D721Med (cell line): ENCODE measurements at places on chromosomes 5 and 9.

- DNase-seq = no peak
Measured at GRCh38 chr5:75608870-75609269, 2.4 kb upstream of the ANKDD1B start.

DNA sequence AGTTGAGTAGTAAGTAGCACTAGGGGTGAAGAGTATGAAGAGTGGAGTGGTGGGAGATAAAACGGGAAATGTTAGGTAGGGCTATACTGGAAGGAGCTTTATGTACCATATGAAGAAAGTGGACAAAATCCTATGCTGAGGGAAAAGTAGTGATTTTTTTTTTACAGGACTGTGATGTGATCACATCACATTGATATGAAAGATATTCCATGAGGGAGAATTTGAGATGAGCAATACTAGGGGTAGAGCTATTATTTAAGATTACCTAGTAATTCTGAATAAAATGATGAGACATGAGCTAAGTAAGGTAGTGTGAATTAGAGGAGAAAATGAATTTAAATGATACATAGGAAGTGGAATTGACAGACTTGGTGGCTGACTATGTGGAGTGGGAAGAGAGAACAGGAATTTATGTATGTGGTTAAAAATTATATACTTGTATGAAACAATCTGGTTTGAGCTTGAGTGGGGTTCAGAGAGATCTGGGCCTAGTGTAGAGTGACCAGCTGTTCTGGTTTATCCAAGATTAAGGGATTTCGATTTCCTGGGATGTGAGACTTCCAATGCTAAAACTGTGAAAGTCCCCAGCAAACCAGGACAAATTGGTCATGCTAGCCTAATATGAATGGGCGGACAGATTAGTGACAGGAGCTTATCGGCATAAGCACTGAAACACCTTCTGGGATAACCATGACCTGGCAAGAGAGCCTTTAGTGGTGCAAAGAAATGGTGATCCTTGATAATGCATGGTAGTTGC lies 29.3 kb upstream of the STOM start:
- no peak for DNase-seq

DNA sequence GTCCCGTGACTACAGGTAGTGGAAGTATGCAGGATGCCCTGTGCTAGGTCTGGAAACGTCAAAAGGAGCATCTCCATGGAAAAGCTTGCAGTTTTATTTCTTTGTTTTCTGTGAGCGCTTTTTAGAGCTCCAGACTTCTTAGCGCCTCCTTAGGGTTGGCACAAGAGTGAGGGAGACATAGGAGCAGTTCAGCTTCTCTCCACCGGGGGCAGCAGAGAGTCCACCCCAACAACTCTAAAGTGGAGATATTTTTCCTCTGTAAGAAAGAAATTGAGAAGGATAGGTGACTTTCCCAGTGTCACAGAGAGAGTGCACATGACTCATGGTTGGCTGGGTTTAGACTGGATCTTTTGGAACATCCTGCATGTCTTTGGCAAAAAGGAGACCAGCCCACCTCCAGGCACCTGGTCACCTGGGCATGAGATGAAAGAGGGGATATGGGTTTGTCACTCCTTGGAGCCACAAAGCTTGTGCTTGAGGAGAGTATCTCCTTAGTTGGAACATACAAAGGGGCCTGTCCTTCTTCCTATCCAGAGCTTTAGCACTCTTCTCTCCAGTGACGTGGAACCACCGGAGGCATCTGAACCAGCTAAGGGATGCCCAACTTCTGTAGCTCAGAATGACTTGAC lies 637.7 kb downstream of the SEMA5A start:
- DNase-seq = no peak

DNA sequence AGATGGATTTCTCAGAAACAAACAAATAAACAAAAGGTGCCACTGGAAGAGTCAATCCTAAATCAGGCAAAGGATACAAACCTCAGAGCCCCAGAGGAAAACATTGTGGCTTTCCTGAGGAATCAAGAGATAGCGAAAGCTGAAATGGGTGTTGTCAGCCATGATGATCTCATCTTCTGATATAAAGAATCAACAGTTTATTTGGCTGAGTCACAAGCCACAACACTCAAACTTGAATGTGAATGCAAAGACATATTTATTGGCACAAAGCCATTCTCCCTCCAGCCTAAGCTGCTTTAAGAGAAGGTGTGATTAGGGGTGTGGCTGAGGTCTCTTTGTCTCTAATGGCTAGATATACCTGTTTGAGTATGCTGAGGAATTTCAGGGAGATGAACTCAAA lies 73.3 kb upstream of the NREP start:
- no peak for DNase-seq

DNA sequence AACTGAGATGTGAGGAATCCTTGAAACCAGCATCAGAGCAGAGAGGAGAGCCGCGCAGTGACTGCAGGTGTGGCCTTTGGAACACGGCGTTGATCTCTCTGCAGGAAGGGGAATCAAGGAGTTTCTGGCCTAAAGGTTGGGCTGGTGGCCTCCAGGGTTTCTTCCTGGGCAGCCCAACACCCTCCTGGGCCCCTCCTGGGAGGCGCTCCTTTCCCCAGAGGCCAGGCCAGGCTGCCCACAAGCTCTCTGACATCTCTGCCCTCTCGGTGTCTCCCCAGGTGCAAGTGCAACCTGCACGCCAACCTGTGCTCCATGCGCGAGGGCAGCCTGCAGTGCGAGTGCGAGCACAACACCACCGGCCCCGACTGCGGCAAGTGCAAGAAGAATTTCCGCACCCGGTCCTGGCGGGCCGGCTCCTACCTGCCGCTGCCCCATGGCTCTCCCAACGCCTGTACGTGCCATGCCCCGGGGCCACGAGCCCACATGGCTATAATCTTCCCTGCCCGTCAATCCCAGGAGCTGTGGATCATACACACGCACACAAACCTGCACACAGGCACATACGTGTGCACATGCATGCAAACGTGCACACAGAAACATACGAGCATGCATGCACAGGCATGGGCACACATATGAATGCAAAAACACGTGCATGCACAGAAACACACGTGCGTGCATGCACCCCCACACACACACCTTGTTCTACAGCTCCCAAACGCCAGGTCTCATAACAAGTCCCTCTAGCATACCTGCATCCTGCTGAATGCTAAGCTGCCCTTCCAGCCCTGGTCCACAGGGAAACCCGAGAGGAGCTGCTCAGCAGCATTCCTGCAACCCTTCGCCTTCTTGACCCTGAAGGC lies 64.9 kb downstream of the NTNG2 start:
- no peak for DNase-seq

- DNase-seq = no peak
Measured at GRCh38 chr5:32833663-32834062, 122.5 kb downstream of the NPR3 start.

DNA sequence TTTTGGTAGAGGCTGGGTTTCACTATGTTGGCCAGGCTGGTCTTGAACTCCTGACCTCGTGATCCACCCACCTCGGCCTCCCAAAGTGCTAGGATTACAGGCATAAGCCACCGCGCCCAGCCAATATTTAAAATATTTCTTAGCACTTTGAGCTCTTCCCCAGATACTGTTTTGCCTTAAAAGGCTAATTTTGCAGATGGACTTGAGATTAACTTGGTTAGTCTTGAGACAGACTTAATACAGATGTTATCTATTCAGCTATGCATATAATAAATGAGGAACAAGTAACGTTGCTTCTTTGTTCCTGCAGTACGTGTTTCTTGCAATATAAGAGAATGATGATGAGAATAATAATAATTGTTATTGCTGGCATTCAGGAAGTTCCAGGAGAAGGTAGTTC lies 56.3 kb downstream of the PCSK5 start:
- no peak for DNase-seq

DNA sequence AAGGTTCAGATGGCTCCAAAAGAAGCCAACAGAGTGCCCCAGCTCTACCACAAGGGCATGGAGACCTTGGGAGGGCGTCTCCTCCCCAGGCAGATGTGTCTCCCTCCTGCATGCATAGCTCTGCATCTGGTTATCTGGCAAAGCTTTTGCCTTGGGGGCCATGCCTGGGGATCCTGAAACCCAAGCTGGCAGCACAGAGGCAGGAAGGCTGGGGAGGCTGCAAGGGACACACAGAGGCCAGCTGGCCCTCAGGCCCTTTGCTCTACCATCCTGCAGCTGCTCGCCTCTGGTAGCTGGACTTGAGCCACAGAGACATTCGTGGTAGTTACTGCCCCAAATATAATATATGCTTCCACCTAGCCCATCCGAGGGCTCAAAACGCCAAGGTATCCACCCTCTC lies 3.9 kb downstream of the SEPTIN8 start:
- no peak for DNase-seq

DNA sequence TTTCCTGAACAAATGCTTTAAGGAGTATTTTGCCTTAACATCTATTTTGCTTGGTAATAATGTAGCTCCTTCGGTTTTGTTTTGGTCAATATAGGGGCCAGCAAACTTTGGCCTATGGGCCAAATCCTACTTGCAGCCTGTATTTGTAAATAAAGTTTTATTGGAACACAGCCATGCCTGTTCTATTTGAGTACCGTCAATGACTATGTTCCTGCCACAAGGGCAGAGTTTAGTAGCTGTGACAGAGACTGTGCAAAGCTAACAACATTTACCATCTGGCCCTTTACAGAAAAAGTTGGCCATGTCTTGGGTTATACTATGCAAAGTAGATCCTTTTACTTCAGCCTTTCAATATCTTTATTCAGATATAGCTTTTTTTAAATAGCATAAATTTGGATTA lies 113.4 kb downstream of the NR3C1 start:
- no peak for DNase-seq

- no peak for DNase-seq
Measured at GRCh38 chr9:96215841-96216240, 86.1 kb downstream of the HSD17B3 start.

- DNase-seq = no peak
Measured at GRCh38 chr9:96050048-96050860, 174.8 kb downstream of the ERCC6L2 start.

DNA sequence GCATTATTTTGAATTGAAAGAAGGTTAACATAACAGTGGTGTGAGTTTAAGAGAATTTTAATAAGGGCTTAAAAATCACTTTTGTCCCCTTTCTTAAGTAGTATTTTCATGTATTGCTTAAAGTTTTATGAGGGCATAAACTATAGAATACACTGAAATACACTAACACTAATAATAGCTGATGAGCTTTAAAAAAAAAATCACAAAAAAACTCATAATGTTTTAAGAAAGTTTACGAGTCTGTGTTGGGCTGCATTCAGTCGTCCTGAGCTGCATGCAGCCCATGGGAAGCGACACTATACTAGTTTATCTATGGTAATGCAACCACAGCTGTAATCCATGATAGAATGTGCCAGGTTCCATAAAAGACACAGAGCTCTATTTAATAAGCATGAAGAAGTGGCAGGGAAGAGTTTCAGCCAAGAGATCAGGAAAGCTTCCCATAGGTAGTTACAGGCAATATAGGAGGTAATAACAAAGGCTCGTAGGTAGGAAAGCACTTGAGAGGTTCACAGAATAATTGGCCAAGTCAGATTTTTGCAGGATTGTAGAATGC lies 4.5 kb downstream of the SREK1IP1 start:
- no peak for DNase-seq

DNA sequence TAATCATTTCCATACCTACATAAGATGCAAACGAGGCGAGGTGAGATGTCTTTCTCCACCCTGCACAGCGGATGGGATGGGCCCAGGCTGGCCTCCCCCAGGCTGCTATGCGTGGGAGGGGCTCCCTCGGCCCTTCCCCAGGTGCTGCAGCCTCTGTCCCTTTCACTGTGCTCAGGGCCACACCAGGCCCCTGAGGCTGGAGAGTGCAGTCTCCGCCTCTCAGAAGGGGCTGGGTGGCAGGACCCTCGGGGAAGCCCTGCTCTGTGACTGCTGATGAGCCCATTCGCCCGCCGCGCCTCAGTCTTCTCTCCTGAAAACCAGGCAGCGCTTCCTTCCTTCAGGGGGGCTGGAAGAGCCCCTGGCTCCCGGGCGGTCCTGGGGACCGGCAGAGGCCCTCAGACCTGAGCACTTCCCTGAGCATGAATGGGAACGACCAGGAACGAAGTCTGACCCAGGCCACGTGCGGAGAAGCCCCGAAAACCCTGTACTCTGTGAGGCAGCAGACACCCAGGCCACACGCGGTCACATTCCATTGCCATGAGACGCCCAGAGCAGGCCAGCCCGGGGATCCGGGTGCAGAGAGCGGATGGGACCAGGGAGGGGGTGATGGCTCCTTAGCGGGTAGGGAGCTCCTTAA lies 21.9 kb upstream of the NOTCH1 start:
- DNase-seq = no peak
